ENCODE measurements at places on chromosomes 2 and 18. TPM values are rescaled to one million over a fixed set of nuclear protein-coding genes. Genes with fewer than 3 reads are reported as not detected.

The ALMS1 gene
- total RNA-seq, result 12.8 TPM

The EFHD1 gene
- 1.6 TPM for total RNA-seq

The PROKR1 gene
- total RNA-seq, result not detected

The DES gene
- 0.17 TPM for total RNA-seq

The TUBA3D gene
- not detected for total RNA-seq
